Thoracic aorta (tissue), 2 donors: ENCODE measurements at places on chromosomes 3 and 15.

DNA sequence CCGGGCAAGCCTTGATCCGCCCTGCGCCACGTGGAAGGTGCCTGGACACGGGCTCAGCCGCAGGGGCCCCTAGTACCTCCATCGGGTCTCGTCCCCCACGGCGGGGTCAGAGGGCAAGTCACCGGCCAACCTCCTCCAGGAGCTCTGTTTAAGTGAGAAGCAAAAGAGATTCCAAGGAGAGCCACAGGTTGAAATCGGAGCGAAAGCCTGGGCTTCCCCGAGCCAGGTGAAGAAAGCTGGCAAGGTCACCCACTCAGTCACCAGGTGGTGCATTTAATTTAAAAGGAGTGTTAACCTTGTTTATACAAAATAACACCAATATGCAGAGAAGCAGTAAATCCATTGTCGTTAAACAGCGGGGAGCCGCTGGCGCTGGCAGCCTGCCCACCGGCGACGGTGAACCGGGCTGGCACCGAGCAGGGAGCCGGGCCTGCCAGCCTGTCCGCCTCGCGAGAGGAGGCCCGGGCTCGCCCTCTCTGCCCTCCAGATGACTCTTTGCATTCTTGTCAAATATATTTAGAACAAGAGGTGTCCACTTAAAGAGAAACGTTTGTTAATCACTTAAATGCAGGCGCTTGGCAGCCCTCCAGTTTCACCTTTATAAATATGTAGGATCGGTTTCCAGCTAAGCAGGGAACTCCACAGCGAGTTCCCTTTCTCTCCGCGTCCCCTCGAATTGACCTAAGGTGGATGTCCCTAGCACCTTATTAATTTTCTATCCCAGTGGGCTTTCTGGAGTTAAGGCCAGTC, 277.3 kb upstream of the NR2F2 start:
- DNase-seq = no peak

GRCh38 chr15:42150219-42150970, 6.0 kb downstream of the PLA2G4F start:
- DNase-seq = no peak

DNA sequence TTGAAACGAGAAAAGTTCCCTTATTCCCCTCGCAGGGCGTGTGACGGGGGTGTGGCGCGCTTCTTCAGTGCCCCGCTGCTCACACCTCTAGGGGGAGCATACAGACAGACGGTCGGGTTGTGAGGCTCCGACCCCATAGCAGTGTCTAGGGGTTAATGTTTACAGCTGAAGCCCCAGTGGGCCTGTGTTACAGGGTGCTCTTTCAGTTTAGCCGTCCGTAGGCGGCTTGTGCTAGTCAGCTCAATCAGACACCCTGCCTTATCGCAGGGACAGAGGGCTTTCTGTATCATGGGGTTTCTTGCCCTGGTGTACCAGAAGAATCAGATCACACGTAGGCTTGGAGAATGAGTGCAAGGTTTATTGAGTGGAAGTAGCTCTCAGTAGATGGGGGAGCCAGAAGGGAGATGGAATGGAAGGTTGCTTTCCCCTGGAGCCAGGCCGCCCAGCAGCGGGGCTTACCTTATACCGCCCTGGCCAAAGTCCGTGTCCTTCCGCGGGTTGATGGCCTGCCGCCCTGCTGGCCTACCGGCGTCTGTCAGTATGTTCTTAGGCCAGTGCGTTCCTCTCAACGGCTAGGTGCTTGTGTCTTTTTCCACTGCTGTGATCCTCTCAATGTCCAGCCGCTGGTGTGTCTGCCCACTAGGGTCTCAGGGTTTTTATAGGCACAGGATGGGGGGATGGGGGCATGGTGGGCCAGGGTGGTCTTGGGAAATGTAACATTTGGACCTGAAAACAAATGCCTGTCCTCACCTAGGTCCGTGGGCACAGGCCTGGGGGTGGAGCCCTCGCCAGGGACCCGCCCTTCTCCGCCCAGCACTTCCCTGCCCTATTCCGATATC, 32.2 kb upstream of the ACP3 start:
- DNase-seq = no peak

DNA sequence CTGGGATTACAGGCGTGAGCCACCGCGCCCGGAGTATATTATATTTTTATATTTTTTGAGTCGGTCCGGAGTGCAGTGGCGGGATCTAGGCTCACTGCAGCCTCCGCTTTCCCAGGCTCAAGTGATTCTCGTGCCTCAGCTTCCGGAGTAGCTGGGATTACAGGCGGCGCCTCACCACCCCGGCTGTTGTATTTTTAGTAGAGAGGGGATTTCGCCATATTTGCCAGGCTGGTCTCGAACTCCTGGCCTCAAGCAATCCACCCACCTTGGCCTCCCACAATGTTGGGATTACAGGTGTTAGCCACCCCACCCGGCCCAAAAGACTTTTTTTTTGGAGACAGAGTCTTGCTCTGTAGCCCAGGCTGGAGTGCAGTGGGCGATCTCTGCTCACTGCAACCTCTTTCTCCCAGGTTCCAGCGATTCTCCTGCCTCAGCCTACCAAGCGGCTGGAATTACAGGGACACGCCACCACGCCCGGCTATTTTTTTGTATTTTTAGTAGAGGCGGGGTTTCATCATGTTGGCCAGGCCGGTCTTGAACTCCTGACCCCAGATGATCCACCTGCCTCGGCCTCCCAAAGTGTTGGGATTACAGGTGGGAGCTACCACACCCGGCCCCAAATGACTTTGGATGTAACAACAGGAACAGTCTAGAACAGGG, 1.0 kb downstream of the ZNF589 start:
- DNase-seq = no peak

GRCh38 chr15:36742696-36743095, 163.3 kb downstream of the CDIN1 start:
- no peak for DNase-seq

- DNase-seq = no peak
These were observed 45.3 kb upstream of the SLCO2A1 start for GRCh38 chr3:134074790-134075567.

GRCh38 chr3:142897807-142898206, 8.9 kb upstream of the PCOLCE2 start:
- DNase-seq = no peak

GRCh38 chr15:100780208-100780800, 99.3 kb upstream of the ALDH1A3 start:
- DNase-seq = no peak

- no peak for DNase-seq
These were observed 33.7 kb downstream of the RORA start for GRCh38 chr15:61195116-61196002.

DNA sequence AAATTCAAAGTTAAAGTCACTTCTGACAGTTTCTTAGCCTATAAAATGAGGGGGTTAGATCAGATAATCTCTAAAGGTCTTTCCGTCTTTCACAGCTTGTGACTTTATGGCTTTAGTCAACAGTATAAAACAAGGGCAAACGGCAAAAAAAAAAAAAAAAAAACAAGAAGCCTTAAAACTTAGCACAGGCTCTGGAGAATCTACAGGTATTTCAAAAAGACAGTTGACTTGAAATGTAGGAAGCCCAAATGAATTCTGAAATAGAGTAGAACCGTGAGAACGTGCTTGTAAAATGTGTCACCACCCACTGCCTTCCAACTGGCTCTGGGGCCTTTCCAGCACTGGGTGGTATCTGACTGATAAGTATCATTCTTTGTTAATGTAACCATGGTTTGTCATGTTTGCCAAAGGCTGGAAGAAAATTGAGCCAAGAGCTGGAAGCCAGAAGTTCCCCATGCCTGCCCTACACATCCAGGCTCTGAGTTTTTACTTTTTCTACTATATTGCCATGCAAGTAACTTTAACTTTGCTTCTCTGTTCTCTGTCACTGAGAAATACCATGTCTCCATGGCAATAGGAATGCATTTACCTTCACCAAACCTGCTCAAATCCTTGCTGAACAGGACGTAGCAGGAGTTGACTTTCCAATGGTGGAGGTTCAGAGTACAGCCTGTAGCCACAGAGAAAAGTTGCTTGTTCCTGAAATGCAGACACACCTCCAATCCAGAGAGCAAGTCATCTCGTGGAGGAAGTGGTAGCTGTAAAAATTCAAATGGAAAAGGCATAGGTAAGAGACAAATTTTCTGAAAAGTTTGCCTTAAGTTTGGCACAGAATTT, 35.8 kb upstream of the THSD4 start:
- peak; percentile 66 for DNase-seq
